ENCODE measurements at places on chromosomes 2 and 18.

DNA sequence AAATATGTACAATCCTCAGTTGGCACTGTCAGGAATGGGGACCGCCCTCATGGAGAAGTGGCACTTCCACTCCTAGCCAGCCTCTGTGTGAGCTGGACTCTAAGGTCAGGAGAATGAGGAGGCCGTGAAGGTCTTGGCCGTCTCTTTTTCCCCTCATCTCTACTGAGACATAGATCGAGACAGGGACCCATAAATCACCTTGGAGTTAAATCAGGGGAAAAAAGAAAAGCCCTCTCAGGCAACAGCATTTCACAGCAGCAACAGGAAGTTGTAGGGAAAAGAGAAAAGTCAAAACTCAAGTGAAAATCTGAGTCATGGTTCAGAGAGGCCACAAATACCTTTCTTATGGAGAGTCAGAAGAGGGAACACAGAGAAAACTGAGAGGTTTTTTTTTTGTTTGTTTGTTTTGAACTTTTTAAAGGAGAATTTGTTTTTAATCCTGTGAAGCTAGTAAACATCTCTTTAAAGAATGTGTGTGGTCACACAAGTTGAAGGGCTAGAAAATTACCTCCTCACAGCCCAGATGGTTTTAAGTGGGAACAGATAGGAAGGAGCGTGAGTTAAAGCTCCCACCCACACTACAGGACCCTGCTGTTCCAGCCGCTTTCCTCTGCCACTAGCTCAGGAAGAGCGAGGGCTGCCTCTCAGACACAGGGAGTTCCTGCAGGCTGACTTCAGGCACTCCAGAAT, 30.6 kb upstream of the CYP1B1 start:
- DNase-seq = no peak

DNA sequence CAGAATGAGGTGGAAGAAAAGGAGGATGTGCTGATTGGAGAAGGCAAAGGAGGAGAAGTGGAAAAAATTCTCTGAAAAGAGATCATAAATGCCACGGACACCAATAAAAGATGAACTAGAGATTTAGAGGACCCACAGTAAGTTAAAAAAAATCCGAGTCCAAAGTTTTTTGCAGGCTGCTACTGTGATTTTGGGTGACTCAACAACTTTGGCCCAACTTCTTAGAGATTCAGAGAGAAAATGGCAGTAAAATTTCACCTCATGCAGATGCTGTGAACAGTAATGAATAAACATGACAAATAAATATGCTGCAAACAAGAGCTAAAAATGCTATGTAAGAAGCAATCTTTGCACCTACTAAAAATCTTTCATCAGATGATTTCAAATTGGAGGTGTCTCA, 176.9 kb upstream of the SESTD1 start:
- DNase-seq = no peak

- DNase-seq = no peak
Measured at GRCh38 chr2:206824993-206825392, 59.6 kb downstream of the FASTKD2 start.

DNA sequence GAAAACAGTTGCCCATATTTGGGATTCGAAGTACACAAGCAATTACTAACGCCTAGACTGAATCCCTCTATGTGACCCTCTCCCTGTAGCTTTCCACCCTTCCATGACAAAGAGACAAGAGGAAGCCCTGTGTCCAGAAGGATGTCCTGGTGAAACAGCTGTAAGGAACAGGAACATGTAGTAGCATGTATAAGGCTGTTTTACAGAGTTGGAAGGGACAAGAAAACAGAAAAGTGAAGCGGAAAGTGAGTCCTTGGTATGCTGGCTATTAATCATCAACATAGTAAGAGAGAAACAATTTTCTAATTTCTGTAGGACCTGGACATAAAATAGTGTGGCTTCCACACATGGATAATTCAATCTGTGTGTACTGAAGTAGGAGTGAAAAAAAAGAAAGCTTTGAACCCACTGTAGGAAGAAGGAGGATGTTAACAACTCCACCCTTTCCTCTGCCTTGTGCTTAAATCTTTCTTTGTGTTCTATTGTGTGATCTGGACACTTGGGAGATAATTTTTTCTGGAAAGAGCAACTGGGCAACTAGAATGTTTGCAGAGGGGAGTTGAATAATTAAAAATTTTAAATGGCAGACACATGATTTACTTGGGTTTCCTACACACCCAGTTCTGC, 162.3 kb upstream of the ZSWIM2 start:
- no peak for DNase-seq

GRCh38 chr2:215583881-215584280, 148.0 kb upstream of the FN1 start:
- DNase-seq = no peak

DNA sequence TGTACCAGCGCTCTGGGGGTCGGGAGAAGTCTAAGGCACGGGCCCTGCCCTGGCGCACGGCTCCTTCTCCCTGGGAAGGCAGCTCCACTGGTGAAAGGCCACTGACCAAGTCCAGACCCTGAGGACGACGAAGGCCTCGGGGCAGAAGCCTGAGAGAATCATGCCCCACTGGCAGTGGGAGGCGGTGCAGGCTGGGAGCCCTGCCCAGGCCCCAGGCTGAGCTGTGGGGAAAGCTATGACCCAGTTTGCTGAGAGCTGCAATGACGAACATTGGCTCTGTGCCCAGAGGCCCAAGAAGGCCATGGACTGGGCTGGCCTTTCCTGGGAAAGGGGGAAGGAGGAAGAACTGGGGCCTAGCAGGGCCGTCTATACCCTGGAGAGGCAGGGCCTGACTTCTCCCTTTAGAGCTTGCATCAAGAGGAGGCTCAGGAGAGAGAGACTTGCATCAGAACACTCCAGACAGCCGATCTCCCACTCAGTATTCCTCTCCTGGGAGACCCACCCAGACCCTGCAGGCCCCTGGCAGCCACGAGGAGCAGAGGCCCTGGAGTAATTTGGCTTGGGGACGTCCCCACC, 32.9 kb downstream of the HS1BP3 start:
- DNase-seq = peak; percentile 99

GRCh38 chr2:65128297-65129190, 1.4 kb downstream of the RAB1A start:
- DNase-seq = peak; percentile 40

- DNase-seq = no peak
Measured at GRCh38 chr2:75595541-75596395, 35.0 kb upstream of the EVA1A start.

DNA sequence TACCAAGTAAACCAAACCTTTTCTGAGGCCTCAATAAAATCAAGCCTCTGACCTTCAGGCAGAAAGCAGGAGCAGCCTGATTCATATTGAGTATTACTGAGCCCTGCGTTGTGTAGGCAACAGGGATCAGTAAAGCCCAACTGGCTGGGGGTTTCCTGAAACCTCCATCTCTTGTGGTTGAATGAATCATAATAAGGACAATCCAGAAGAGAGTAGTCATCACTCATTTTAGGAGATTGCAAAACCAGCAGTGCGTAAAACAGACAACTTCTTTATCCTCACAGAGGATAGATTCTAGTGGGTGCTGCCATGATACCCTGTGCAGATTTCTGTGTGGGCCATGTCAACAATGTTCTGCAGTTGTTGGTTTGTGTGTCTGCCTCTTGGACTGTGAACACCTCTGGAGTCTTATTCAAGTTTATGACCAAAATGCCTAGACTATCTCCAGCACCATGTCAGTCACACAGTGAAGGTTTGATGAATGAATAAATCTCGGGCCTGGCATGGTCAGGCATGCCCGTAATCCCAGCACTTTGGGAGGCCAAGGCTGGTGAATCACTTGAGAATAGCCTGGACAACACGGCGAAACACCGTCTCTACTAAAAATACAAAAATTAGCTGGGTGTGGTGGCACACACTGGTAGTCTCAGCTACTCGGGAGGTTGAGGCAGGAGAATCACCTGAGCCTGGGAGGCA, 51.8 kb upstream of the RAB27B start:
- no peak for DNase-seq

DNA sequence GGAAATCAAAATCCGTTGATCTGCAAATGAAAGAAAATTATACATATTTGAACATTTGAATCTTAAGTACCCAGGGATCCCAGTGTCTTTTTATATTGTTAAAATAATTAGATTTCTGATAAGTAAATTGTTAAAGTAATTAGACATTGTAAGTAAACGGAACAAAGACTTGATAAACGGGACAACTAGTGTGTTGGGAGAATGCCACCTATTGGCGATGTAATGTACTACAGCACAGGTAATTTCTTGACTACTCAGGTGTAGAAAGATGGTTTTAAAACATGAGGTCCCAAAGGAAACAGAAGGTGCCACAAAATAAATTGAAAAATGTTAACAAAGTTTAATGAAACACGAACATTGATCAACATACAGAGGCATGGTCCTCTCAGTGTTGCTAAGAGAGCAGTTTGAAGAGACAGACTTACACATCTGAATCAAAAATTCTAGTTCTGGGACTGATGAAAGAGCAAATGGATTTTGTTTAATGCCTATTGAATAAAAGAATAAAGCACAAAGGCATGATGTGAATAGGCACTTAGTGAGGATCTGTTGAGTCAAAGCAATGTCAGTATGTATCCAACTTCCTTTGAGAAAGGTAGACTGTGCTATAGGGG, 103.4 kb upstream of the RASGRP3 start:
- no peak for DNase-seq

GRCh38 chr2:120330946-120331822, 14.8 kb upstream of the INHBB start:
- DNase-seq = no peak

GRCh38 chr2:136185981-136186776, 68.2 kb upstream of the CXCR4 start:
- DNase-seq = no peak

Measured in posterior vena cava (tissue), 2 donors.